Germinal center (tissue), 1 donor: ENCODE measurements at places on chromosomes 7 and 10.

- DNase-seq: no peak
Measured at GRCh38 chr7:119397156-119397555, 875.8 kb upstream of the KCND2 start.

- no peak for DNase-seq
Measured at GRCh38 chr10:62778125-62778524, 26.4 kb upstream of the ADO start.

- no peak for DNase-seq
Measured at GRCh38 chr7:121431389-121431995, 35.4 kb upstream of the FAM3C start.

- DNase-seq: no peak
Measured at GRCh38 chr7:15470825-15471668, 90.8 kb downstream of the AGMO start.

- DNase-seq: no peak
Measured at GRCh38 chr10:57754803-57755202, 512.9 kb downstream of the IPMK start.

DNA sequence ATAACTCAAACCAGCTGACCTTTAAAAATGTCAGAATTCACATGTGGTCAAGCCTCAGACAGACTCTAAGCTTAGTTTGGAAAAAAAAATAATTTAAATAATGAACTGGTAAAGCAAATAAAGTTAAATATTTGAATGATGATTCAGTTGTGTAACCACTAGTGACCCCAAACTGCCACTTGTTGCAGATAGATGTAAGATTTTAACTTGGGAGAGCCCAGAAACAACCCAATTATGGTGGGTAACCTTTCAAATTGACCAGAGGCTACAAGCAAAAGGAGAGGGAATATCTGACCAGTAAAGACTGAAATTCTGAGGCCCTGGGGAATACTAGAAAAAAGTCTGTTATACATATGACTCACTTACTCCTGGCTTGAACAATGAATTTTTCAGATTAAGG, 268.1 kb downstream of the HPSE2 start:
- DNase-seq: no peak

DNA sequence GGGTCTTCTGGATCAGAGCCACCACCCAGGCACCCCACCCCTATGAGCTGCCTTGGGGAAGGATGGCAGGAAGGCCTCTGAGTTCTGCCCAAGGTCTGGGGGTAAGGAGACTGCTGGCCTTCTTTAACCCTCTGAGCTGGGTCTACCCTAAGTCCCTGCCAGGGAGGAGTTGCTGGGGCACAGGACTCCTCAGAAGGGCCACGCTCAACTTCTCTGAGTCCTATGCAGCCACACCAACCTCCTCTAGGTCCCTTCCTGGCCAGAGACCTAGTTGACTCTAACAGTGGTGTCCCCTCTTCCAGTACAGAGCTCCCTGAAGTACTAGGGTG, 2.6 kb upstream of the NEURL1 start:
- DNase-seq: no peak

DNA sequence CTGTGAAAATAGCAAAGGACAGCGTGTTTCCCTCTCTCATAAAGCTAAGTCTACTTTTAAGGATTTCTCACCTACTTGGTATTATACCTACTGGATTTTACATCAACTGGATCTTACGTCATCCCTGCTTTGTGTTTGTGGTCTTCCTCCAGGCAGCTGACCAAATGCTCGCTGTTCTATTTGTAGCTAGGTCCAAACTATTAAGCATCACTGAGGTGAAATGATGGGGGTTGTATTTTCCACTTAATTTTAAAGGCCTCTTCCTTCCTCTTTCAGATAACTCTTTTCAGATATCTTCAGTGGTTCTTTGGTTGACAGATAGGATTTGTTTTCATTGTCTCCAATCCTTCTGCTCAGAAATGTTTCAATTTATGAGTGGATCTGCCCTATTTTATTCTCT, 169.7 kb downstream of the RNLS start:
- peak; percentile 7 for DNase-seq

- DNase-seq: no peak
Measured at GRCh38 chr7:94355454-94355853, 39.2 kb upstream of the COL1A2 start.

GRCh38 chr10:3081383-3081981, 14.1 kb downstream of the PFKP start:
- DNase-seq: no peak

DNA sequence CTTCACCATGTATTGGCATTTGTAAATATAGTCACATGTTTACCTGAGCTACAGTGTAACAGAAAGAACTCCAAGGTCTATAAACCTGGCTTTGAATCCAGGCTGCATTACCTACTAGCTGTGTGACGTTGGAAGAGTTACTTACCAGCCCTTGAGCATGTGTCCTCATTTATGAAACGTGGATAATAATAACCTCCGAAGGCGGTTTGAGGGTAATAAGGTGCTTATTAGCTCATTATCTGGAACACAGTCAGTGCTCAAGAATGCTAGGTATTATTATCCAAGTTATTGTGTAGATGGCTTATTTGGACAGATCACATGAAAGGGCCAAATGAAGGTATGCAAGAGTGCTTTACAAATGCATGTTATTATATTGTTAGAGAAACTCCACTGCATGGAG, 64.9 kb downstream of the SEC23IP start:
- no peak for DNase-seq

- DNase-seq: no peak
Measured at GRCh38 chr7:20799566-20800366, 13.1 kb upstream of the SP8 start.

GRCh38 chr7:114312649-114313048, 102.0 kb upstream of the FOXP2 start:
- DNase-seq: no peak

DNA sequence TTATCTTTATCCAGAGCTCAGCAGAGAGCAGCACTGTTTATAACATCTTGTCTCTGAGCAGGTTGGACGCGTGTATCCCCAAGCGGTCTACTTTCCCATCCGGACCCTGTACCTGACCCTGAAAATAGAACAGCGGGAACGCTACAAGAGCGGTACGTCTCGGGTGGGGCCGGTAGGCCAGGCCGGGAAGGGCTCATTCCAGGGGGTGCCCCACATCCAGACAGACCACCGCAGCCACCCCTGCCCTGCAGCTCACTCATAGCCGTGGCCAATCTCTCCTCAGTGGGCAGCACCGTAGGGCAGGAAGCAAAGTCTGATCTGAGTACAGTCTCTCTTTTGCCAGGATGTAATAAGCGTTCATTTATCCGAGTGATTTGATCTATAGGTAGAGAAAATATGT, 113.7 kb downstream of the TRRAP start:
- DNase-seq: no peak

DNA sequence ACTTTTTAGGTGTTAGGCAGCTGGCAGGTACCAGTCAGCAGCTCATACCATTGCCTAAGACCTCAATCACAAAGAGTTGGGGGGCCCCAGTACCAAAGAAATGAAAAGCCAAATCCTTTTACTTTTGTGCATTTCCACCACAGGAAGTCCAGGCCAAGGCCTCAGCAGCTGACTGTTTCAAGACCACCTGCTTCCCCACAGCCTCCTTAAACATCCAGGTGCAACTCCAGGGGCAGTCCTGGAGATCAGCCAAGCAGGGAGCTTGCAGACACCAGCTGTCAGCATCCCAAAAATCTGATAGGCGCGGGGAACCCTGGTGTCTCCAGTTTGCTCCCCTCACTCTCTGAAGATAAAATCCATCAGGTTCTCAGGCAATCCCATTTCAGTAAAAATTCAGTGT, 91.5 kb upstream of the EFCAB10 start:
- DNase-seq: no peak

DNA sequence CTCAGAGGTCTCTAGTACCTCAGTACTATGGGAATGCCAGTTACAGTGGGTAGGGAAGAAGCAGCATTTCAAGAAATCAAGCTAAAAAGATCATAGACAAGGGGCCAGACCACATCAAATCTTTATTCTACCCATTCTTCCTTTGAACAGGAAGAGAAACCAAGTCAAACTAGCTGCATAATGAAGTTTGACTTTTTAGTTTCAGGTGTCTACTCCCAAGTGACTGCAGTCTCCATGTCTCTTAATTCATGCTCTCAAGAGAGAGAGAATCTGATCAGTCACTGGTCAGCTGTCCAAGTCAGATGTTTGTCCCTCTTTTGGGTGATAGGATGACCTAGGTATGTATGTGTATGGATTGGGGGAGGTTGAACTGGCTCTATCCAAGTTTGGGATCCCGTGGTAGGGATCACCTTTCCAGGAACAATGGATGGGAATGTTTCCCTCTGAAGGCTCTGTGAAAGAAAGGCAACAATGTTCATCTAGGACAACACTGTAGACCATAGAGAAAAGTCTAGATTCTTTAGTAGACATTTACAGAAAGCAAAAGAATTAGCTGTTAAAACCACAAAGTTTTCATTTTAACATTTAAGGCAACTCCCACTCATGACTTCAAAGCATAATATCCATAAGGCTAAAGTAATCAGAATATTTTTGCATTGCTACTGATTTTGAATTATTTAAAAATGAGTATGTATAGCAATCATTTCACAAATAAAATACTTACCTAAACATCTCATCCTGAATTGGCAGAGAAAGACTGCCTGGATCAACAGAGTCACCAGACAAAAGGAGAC, 30.1 kb upstream of the PRTFDC1 start:
- DNase-seq: no peak

DNA sequence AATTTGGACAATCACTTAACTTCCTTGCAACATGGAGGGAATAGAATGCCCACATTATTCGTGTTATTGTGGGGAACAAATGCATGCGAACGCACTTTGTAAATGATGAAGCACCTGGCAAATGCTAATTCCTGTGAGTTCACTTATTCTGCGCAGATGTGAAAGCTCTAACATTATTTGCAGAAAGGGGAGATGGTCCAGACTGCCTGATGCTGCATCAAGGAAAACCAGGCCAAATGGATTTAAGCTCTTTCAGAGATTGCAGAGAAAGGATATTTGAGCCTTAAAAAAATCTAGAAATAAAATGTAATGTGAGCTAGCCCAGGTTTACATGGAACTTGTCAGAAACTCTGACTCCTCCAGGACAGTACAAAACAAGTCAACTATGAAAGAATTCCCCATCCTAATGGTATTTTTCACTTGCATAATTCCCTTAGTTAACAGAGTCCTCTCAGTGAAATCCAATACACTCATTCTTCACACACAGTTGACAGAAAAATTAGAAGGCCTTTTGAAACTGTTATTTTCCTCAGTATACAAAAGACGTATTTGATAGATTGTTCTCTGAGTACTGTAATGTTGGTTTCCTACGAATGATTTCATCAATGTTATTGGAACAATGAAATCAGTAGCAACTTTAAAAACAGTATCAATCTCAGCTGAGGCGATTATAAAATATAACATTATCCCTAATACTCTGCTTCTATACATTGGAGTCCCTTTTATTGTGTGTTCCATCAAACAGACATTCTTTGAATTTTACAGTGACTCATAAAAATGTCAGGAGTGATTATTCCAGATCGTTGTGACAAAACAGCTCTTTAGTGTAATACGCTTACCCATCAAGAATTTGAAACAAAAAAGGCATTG, 136.3 kb upstream of the ANK3 start:
- DNase-seq: no peak

DNA sequence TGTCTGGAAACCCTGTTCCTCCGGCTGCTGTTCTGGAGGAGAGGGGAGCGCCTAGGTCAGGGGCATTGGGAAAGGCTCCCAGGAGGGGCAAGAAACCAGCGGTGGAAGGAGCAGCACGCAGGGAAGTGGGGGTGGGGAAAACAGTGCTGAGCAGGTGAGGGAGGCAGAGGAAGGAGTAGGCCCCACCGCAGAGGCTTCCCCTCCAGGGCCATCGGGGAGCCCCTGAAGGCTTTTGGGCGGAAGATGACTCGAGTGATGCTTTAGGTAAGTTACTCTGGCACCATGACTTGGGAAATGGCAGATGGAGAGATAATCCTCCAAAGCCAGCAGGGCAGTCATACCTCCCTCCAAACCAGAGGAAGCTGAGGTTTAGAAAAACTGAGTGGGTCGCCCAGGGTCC, 106.5 kb upstream of the ANLN start:
- DNase-seq: peak; percentile 36

GRCh38 chr7:42254217-42254616, 17.2 kb upstream of the GLI3 start:
- DNase-seq: no peak

- DNase-seq: no peak
Measured at GRCh38 chr10:5951167-5951711, 26.1 kb downstream of the IL15RA start.

DNA sequence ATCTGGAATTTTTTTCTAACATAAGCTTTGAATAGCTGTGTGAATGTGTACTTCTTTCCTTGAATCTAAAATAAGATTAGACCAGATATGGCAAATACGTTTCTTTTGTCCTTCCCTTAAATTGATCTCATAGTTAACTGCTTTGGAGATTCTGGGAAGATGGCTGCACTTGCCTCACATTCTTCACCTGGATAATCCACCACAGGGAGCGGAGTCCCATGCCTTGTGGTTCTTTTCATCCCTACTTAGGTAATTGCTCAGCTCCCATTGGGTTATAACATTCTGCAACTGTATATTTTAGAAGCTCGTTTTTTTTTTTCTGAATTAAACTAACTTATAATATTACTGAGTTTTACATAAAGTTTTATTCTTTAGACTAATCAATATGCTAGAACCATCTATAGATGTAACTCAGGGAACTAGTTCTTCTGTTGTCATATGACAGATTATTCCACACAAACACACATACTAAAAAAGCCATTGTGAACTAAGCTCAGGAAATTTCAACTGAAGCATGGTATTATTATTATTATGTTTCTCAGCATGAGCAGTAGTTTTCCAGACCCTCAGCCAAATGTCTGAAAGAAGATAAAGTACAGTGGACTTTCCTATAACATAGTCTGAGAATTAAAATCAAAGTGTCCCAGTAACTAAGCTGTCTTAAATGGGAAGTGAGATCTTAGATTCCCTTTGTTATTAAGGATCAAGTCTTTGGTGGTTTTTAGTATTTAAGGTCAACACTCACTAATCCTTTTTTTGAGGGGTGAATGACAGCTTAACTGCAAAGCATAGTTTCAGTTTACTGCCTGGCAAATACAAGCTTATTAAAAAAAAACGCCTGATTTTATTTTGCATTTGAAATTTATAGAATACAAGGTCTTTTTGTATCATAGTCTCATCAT, 182.3 kb downstream of the PPP1R9A start:
- DNase-seq: no peak

DNA sequence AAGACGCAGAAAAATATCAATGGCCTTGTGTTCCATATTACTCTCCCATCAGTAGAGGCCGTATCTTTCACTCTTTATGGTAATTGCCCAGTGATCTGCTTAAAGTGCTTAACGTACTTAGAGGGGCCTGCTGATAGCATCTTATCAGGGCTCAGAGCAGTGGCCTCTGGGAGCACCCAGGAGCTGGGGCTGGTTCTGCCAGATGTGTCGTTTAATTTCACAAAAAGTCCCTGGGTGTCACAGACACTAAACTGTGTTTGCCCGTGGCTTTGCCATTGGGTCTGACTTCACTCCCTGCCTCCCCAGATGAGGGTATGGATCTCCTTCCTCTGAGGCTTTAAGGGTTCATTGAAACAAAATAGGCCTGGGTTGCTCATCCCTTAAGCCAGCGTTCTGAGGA, 435.3 kb downstream of the GATA3 start:
- DNase-seq: no peak
